ENCODE measurements at places on chromosomes 16 and 17. TPM values are rescaled to one million over a fixed set of nuclear protein-coding genes. Genes with fewer than 3 reads are reported as not detected.

Gene SLC52A1
- total RNA-seq, result not detected

Gene C1QTNF8
- not detected for total RNA-seq

Gene SERPINF2
- 0.18 TPM for total RNA-seq

Gene NOG
- 6.9 TPM for total RNA-seq

Gene CTRL
- total RNA-seq, result 2.9 TPM

Gene PMP22
- 20.4 TPM for total RNA-seq

Gene CACNG3
- total RNA-seq, result 2.6 TPM

Gene TACO1
- total RNA-seq, result 8.0 TPM

Gene ABCA10
- 5.2 TPM for total RNA-seq
